Lower lobe of right lung (tissue), 2 donors: ENCODE measurements at places on chromosomes 16 and 17. TPM values are rescaled to one million over a fixed set of nuclear protein-coding genes. Genes with fewer than 3 reads are reported as not detected.
A peak's percentile ranks its signal among the peaks of the same experiment; 100 is the strongest.

Gene MAP3K3
- total RNA-seq, result 58.5 TPM

Gene PRAC1
- total RNA-seq, result not detected

Gene KRTAP4-1
- not detected for total RNA-seq

Gene RPL38
- total RNA-seq, result 701 TPM

Gene TMEM101
- total RNA-seq, result 28.4 TPM

Gene WNK4
- 0.47 TPM for total RNA-seq

DNA sequence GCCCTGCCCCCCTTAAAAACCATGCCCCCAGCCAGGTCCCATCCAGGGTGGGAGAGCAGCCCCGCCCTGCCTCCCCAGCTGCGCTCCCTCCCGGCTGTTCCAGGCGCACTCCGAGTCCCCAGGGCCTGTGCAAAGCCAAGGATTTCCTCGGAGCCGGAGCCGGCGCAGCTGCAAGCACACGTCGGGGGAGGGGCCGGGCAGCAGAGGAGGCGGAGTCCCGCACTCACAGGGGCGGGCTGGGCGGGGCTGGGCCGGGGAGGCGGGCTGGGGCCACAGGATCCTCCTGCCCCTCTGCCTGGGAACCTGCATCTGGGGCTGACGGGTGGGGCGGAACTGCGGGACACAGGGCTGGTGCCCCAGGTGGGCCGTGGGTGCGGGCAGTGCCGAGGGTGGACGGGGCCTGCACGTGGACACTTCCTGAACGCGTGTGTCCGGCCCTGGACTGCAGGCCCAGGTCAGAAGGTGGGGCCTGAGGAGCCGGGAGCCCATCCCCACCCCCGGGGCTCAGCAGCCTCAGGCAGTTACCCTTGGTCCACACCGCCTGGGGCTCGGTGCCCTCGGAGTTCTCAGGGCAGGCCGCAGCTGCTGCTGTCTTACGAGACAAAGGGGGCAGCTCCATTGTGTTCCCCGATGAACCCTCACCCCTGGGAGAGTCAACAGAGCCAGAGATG lies 24.0 kb upstream of the SSTR5 start:
- peaks cover 73% of the 10 kb centered on the region for H3K27me3 ChIP-seq
- H3K27ac ChIP-seq, result no peak overlapping the region
- no peak for DNase-seq
- no peak overlapping the region for H3K4me3 ChIP-seq

DNA sequence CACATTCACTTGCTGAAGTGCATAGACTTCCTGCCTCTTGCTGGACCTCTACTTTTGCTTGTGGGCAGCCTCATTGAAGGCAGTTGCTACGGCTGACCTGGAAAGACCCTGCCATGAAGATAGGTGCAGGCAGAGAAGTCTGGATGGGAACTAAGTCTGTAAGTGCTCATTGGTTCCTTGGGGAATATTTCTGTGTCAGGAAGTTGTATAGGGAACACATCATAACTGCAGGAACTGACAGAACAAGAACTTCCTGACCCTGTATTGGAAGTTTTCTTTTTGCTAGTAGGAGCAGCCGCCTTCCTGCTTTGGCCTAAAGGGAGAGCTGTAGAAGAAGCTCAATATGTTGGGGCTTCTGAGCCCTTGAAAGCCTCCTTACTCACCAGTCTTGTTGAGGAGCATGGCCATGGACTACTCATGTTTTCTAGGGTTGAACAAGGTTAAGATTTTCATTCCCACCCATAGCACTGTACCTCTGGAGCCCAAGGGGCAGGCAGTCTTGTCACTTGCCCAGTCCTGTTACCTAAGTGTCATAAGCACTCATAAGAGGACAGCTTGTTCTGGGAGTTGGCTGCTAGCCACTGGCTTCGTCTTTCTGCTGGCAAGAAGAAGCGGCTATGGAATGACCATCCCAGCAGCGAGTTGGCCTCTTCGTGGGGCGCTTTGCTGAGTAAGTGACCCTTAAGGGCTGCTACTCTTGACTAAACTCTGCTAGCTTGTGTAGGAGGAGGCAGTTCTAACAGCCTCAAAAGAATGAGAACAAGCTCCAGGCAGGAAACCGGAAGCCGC lies 7.2 kb downstream of the UBFD1 start:
- H3K4me1 ChIP-seq, result peaks cover 3% of the 10 kb centered on the region
- peak; percentile 20 for DNase-seq
- H3K36me3 ChIP-seq, result peaks cover 100% of the 10 kb centered on the region
- H3K4me3 ChIP-seq, result no peak overlapping the region

GRCh38 chr16:66950437-66950836 lies 10.6 kb upstream of the CES3 start:
- no peak for DNase-seq
- peaks cover 12% of the 10 kb centered on the region for H3K4me1 ChIP-seq
- H3K36me3 ChIP-seq, result no peaks in the 10 kb centered on the region
- H3K27ac ChIP-seq, result no peak overlapping the region

DNA sequence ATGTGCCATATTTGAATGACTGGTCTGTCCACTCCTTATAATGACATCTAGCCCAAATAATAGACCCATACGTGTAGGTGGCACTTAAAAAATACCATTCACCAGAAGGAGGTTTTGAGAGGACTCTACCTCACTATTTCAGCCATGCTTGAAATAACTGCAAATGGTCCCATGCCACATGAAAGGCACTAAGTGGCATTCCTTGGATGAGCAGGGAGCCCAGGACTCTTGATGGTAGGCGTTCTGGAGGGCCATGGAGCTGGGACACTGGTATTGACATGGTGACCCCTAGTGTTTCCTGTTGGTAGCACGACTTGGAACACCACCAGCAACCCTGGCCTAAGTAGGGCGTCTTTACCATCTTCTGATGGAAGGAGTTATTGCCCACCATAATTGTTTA lies 148.7 kb upstream of the ZFHX3 start:
- DNase-seq, result peak; percentile 73
- no peak overlapping the region for H3K27ac ChIP-seq
- no peaks in the 10 kb centered on the region for H3K4me1 ChIP-seq
- no peaks in the 10 kb centered on the region for H3K36me3 ChIP-seq
- no peak overlapping the region for H3K4me3 ChIP-seq
- no peaks in the 10 kb centered on the region for H3K27me3 ChIP-seq

- peaks cover 25% of the 10 kb centered on the region for H3K27me3 ChIP-seq
- H3K4me3 ChIP-seq, result no peak overlapping the region
- peaks cover 32% of the 10 kb centered on the region for H3K4me1 ChIP-seq
- no peak for DNase-seq
- peaks cover 13% of the 10 kb centered on the region for H3K36me3 ChIP-seq
Measured at GRCh38 chr17:74435775-74436359, 4.0 kb downstream of the GPRC5C start.

GRCh38 chr17:43702637-43703036 lies 40.9 kb upstream of the MEOX1 start:
- H3K4me3 ChIP-seq, result no peak overlapping the region
- no peaks in the 10 kb centered on the region for H3K36me3 ChIP-seq
- no peak for DNase-seq
- no peaks in the 10 kb centered on the region for H3K4me1 ChIP-seq

- no peaks in the 10 kb centered on the region for H3K4me1 ChIP-seq
- H3K36me3 ChIP-seq, result no peaks in the 10 kb centered on the region
- no peak overlapping the region for H3K4me3 ChIP-seq
- H3K27ac ChIP-seq, result no peak overlapping the region
- DNase-seq, result no peak
Measured at GRCh38 chr17:6509031-6509771, 47.2 kb downstream of the PITPNM3 start.

DNA sequence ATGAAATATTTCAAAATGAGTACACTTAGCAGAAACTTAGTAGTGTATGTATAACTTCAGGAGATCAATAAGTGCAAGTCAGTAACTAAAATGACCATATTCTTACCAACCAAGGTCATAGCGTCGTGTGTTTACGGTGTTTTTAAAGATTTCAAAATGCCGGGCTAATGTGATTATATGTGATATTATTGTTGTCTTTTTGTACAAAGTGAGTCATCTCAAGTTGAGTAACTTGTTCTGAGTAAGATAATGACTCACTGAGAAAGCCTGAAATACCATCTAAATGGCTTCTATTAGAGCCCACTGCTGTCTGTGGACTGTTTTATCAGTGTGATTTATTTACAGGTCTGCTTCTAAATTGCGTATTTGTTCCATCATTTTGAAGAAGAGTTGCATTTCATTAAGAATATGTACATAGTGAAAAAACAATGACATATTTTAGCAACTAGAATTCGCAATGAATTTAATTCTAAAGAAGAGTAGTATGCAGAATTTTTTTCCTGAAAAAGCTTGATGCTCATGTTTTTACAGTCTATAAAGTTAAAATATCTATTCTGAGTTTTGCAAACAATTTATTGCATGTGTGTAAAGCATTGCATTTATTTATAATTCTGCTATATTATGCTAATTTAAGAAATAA lies 12.7 kb downstream of the KRT12 start:
- H3K36me3 ChIP-seq, result no peaks in the 10 kb centered on the region
- no peak for DNase-seq
- H3K4me3 ChIP-seq, result no peak overlapping the region
- H3K4me1 ChIP-seq, result no peaks in the 10 kb centered on the region

- H3K27me3 ChIP-seq, result peaks cover 98% of the 10 kb centered on the region
- no peak overlapping the region for H3K27ac ChIP-seq
- H3K36me3 ChIP-seq, result no peaks in the 10 kb centered on the region
- peak overlapping the region; percentile 34 for H3K4me3 ChIP-seq
Measured at GRCh38 chr17:48997827-48998586, 822 bp downstream of the IGF2BP1 start.

DNA sequence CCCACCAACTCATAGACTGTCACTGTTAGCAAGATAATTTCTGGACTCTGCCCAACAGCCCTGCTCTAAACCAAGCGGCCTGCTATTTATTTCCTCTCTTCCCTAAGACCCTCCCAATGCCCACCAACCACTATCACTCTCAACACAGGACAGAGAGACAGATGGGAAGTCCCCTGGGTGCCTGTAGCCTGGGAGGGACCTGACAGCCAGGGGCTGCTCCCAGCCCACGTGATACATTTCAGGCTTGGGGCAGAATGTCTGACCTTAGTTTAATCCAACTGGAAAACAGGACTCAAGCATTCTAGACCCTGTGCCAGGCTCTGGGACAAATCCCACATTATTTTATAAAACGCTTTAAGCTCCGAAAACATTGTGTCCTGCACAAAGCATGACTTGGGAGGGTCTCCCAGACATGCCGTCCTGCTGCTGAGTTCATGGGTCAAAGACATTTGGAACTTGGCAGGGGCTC lies 23.6 kb downstream of the XYLT1 start:
- no peak for DNase-seq
- peaks cover 24% of the 10 kb centered on the region for H3K4me1 ChIP-seq
- no peaks in the 10 kb centered on the region for H3K27me3 ChIP-seq
- H3K36me3 ChIP-seq, result no peaks in the 10 kb centered on the region
